ENCODE measurements at places on chromosomes 3 and 15. TPM values are rescaled to one million over a fixed set of nuclear protein-coding genes. Genes with fewer than 3 reads are reported as not detected.

Gene BCL6
- 2.3 TPM for total RNA-seq

Gene PTX3
- 48.3 TPM for total RNA-seq

Gene SKOR1
- total RNA-seq = not detected

Gene C3orf70
- 3.6 TPM for total RNA-seq

Gene CNTN4
- total RNA-seq = 0.42 TPM

Gene CA12
- 5.0 TPM for total RNA-seq

Gene TMEM108
- total RNA-seq = 0.34 TPM

Gene PARP15
- under 0.01 TPM for total RNA-seq

Gene FLNB
- total RNA-seq = 87.9 TPM

Gene ACKR2
- total RNA-seq = not detected

Gene RETNLB
- not detected for total RNA-seq

Gene GOLGA8T
- total RNA-seq = 1.5 TPM

Gene CXCR6
- total RNA-seq = not detected

Gene ANKUB1
- not detected for total RNA-seq

Gene LRRIQ4
- not detected for total RNA-seq

Gene ADAMTSL3
- total RNA-seq = 0.34 TPM

Gene SLC22A14
- 0.39 TPM for total RNA-seq

Gene STX19
- total RNA-seq = not detected

Gene SPSB4
- total RNA-seq = 2.4 TPM

Gene THAP10
- 9.6 TPM for total RNA-seq

Gene SERPINI2
- total RNA-seq = not detected

Gene ROPN1
- not detected for total RNA-seq

Gene LMAN1L
- not detected for total RNA-seq

Gene TRAT1
- not detected for total RNA-seq

Gene PLAAT1
- 9.4 TPM for total RNA-seq

Gene KLHL40
- total RNA-seq = not detected

Gene TOP2B
- 85.3 TPM for total RNA-seq

Gene NR1I2
- 1.3 TPM for total RNA-seq

Gene DUOX1
- 0.17 TPM for total RNA-seq

Gene CRYGS
- total RNA-seq = 2.6 TPM

Gene TMIE
- total RNA-seq = not detected

Gene DISP2
- 0.51 TPM for total RNA-seq

Gene SRGAP3
- 5.0 TPM for total RNA-seq

Gene ITIH3
- total RNA-seq = not detected

Gene CSPG5
- 1.3 TPM for total RNA-seq

Gene MED12L
- total RNA-seq = 1.8 TPM

Gene GMPPB
- 30.8 TPM for total RNA-seq

Gene PPP1R14D
- not detected for total RNA-seq

Gene NRG4
- 0.15 TPM for total RNA-seq

Gene PRR20G
- not detected for total RNA-seq

Gene CLSTN2
- 0.86 TPM for total RNA-seq

Gene ZNF502
- total RNA-seq = 5.7 TPM

Gene BMF
- total RNA-seq = 3.7 TPM

Gene FOXB1
- 0.06 TPM for total RNA-seq

Gene TUSC2
- total RNA-seq = 44.3 TPM

Gene UBAP1L
- total RNA-seq = 0.06 TPM

Gene DPPA2
- total RNA-seq = 0.68 TPM
